ENCODE measurements at places on chromosomes 7 and 10.

GRCh38 chr7:74344132-74344496, 54.9 kb downstream of the CLIP2 start:
- DNase-seq: no peak

DNA sequence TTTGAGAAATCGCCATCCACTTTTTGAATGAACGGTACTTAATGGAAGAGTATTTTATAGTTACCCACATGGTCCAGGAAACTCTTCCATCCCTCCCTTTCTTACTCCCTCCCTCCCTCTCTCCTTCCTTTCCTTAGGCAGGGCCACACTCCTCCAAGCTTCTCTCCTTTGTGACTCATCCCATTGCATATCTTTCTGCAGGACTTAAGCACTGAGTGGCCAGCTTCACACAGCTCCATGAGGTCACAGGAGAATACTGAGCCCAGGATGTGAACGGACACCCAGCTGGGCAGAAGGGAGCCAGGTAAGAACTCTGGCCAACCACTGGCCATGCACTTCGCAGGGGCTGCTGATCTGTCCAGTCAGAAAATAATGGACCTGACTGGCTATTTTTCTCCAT, 189.7 kb upstream of the ADCY1 start:
- DNase-seq: no peak

- DNase-seq: peak; percentile 67
These were observed 14.6 kb downstream of the ZCWPW1 start for GRCh38 chr7:100413889-100414288.

GRCh38 chr10:21524526-21525366, 736 bp downstream of the SKIDA1 start:
- no peak for DNase-seq

GRCh38 chr10:43226441-43226840, 40.4 kb downstream of the RASGEF1A start:
- DNase-seq: no peak

DNA sequence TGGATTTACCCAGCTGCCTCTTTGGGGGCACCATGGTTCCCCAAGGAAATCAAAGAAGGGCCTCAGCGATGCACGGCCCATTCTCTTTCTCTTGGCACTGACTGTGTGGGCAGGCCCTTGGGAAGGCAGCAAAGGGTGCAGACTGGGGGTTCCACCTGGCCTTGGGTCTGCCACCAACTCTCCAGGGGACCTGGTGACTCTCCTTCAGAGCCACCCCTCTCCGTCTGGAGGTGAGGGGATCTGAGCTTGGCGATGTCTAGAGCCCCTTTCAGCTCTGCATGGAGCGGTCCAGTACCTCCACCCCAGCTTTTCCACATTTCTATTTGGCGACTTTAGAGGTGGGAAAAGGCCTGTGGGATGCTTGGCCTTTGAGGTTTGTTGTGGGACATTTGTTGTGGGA, 69.1 kb downstream of the C10orf120 start:
- no peak for DNase-seq

GRCh38 chr10:96072674-96073073, 29.3 kb downstream of the CCNJ start:
- no peak for DNase-seq

DNA sequence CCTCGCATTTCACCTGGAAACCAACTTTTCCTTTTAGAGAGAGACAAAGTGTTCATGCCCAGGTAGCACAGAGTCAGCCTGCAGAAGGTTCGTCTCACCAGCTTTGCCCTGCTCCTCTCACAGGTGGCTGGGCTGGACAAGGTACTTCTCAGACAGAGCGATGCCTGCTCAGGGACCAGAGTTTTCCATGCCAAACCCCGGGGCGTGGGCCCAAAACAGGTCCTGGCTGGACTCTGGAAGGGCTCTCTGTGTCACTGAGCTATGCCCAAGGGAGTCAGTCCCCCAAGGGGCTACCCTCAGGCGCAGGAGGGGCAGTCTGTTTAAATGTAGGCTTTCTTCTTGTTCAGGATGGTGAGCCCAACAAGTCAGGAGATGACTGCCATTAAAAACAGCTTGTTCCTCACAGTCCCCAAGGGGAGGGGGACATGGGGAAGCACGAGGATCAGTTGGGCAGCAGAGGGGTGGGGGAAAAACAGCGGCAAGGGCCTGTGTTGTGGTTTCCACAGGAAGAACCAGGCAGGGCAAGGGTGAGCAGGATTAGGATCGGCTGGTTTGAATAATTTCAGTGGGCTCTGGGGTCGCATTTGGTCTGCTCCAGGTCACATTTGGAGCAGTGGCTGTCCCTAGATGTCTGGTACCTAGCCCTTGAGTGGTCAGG, 55.5 kb upstream of the FIGNL1 start:
- no peak for DNase-seq

GRCh38 chr7:51090411-51090810, 226.2 kb downstream of the COBL start:
- DNase-seq: no peak

DNA sequence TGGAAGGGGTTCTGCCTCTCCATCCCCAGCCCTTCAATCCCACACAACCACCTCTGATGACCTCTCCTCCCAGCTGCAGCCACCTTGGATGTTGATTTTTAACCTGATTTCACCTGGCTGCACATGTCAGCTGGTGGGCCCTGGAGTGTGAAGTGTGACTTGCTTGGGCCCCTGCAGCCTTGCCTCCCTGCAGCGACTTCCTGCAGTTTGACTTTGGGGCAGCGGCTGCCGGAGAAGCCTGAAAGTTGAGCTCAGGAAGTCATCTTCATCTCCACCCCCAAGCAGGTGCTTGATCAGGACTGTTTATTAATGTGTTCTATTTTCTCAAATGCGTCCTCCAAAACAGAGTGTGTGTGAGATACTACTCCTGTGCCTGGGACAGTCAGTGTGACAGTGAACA, 675.2 kb upstream of the GALNT17 start:
- DNase-seq: no peak

GRCh38 chr7:20991544-20991943, 204.9 kb upstream of the SP8 start:
- DNase-seq: no peak

DNA sequence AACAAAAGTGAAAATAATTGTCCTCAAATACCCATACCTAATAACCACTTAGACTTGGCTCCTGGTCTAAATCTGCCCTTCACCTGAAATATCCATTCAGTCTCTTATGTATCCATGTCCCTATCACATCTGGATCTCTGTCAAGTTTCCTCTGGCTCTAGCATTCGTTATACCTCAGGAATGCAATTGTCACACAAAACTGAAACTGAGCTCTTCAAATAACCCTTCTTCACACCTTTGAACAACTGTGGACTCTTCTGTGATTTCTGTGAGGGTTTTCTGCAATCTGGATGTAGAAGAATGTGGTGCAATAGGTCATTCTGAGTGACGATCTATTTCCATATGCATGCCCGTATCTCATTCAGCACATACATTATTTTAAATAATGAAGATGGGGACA, 53.5 kb upstream of the FGL2 start:
- DNase-seq: peak; percentile 20

DNA sequence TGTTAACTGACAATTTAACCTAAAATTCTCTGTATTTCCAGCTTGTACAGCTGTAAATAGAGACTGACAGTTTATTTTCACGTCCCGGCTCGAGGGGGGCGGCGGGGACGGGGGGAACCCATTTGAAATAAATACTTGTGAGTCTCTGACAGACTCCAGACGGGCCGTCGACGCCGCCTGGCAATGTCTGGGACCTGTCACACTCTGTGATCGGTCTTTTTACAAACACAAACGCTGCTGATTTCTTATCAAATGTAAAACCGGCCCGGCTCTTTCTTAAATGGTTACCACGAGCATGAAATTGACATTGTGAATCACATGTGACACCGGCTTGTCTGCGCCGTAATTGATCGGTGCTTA, 57.0 kb downstream of the UNCX start:
- no peak for DNase-seq

DNA sequence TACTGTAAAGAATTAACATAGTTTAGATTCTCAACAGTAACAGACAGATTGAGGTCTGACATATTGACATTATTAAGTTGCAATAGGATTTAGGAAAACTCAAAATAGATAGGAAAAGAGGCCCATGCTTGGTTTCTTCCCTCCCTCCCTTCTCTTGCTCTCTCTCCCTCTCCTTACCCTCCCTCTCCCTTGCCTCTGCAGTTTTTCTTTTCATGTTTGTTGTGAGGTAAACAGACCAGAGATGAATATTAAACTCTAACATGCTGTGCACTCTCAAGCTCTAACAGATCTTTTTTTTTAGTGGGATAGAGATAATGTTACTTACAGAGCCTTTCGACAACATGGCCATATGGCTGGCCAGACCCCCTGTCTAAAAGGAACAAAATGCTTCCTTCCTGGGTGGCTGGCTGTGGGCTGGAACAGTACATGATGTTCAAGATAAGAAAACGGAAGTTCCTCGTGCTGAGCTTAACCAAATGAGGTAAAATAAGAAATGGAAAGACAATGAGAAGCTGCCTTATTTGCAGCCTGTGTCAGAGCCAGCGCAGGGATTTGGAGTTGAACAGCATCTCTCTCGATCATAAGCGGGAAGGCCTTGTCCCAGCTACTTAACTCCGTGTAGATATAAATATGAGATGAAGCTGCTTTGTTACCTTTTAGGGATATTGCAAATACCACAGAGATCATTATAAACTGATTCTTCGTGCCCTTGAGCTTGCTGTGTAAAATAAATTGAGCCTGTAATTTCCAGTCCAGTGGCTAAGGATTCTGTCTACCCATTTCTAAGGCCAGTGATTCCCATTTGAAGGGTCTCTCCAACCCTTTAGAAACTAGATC, 391.9 kb upstream of the NPVF start:
- DNase-seq: no peak

DNA sequence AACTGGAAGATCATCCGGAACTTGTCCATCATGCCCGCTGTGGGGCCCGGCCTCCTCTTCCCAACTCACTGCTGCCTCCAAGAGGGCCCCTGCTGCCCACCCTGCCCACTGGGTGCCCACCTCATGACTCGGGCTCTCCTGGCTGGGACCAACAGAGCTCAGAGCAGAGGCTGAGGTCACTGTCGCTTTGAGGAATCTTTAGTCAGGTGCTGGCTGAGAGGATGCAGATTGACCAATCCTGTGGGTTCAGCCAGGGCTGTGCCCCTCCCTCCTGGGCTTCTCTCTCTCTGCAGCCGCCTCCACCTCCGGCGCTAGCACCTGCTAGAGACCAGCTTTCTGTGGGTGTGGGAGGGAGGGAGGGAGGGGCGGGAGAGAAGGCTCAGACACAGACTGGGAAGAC, at the start of gene CALHM1:
Gene CALHM1, minus strand, starts transcription at position 181 of the 400 bp plus-strand sequence. Its CDS starts 149 bp downstream, at position 32.
- peak; percentile 92 for DNase-seq

GRCh38 chr10:97072851-97073665, 112.7 kb downstream of the SLIT1 start:
- peak; percentile 71 for DNase-seq

GRCh38 chr10:132659206-132660091, 121.9 kb downstream of the INPP5A start:
- no peak for DNase-seq

GRCh38 chr7:45897042-45897690, 8.9 kb downstream of the IGFBP1 start:
- no peak for DNase-seq

GRCh38 chr10:70552586-70552985, 50.0 kb downstream of the PRF1 start:
- no peak for DNase-seq

GRCh38 chr7:96061844-96062243, 260.1 kb downstream of the SLC25A13 start:
- DNase-seq: no peak

GRCh38 chr10:121609426-121610380, 11.5 kb upstream of the FGFR2 start:
- no peak for DNase-seq

DNA sequence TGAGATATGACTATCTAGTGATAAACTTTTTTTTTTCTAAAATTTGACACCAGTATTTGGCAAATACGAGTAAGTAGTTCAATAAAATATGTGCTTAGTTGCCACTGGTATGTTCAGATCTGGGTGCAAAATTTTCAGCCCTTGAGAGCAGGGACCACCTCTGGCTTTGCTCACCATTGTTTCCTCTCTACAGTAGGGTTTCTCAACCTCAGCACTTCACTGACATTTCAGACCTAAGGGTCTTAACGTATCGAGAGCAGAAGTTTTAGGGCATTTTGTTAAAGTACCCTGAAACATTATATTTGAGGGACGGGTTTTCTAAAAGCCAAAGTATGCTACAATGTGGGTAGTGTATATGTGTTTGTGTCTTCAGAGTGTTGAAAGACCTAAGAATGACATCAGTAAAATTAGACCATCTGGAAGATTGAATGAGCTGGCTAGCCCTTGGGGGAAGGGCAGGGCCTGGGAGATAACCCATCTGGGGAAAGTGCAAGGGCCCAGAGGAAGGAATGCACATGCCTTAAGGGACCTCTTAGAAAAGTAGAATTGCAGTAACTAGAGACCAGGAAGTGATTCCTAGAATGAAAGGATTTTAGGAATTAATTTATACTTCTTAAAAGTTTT, 11.8 kb downstream of the BZW2 start:
- no peak for DNase-seq

- DNase-seq: peak; percentile 61
These were observed 66.0 kb downstream of the CALD1 start for GRCh38 chr7:134845461-134845860.

- DNase-seq: no peak
These were observed 110.1 kb downstream of the WDR37 start for GRCh38 chr10:1166101-1166827.

DNA sequence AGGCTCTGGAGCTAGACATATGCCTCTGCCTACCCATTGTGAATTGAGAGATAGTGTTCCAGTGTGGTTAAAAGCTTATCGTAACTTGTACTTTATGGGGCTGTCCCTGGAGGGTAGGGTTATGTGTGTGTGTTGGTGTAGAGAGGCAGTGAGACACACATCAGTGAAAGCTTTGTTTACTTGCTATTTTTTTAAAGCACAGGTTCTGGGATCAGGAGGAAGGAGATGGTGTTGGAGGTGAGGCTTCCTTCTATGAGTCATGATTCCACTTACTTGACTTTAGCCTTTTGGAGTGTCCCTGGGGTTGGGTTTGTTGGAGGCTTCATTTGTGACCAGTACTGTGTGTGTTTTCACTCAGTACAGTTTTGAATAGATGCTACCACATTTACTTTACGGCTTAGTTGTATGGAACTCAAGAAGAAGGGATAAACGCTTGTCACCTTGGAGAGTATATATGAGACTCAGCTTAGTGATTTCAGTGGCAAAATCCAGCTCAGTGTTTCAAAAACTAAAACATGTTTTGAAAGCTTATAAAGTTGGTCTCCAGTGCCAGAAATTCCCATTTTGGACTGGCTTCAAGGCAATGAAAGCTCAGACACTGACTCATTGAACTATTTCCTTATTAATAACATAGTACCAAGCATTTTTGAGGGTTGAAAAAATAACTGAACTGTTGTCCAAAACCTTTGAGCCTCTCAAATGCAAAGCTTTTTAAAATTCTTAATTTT, 106.2 kb downstream of the PLXDC2 start:
- DNase-seq: no peak

DNA sequence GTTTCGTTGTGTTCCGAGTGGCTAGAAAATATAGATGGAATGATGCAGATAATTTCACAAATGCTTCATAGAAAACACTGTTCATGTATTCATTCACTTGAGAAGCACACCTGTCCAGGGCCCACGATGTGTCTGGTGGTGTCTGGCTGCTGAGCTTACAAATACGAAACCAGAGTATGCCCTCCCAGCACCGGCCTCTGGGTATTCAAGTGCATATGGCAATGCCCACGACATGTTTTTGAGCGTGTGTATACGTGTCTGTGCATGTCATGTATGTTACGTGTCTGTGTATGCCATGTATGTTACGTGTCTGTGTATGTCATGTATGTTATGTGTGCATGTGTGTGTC, 37.9 kb downstream of the IL2RA start:
- no peak for DNase-seq
